ENCODE measurements at places on chromosomes 6 and 20.

DNA sequence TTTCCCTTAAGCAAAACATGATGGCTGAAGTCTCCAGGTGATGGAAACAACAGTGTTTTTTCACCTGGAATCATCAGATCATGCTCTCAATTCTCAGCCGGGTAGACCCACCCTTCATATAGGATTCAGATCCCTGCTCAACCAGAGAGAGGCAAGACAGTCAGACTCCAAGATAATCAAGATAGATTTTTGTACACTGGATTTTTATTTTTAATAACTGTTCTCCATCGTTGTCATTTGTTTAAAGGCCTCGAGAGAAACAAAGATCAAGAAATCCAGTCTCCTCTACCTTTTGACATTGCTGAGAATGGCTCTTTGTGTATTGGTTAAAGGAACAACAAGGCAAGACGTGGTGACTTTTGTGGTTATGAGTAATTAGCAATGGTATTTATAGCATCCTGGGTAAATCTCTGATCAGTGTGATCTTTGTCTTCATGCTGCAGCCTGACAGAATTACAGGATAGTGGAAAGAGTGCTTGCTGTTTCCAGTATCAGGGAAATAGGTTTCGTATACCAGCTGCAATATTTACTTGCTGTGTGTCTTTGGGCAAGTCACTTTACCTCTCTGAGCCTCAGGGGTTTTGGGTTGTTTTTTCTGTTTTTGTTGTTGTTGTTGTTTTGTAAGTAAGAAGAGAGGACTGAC is 29.9 kb downstream of the ID4 start:
- DNase-seq = peak; percentile 64

DNA sequence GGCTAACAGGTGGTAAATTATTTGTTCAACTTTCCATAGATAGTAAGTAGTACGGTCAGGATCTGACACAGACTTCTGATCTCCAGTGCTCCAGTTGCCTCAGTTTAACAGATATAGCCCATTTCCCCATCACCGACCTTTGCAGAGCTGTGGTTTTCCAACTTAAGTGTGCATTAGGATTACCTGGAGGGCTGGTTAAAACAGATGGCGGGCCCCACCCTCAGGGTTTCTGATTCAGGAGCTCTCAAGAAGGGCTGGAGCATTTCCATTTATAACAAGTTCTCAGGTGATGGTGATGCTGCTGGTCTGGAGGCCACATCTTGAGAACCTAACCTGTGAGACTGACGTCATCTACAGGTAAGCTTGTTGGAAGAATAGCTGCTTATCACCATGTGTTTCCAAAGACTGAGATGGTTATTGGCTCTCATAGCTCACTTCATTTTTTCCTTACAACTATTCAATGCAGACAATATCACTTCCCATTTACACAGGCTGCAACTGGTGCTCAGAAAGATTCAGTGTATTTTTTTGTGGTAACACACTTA is 360.1 kb upstream of the CHD6 start:
- no peak for DNase-seq

- no peak for DNase-seq
These were observed 564.3 kb upstream of the MARCKS start for GRCh38 chr6:113292646-113293422.

- no peak for DNase-seq
These were observed 70.1 kb downstream of the RNF144B start for GRCh38 chr6:18457065-18457737.

DNA sequence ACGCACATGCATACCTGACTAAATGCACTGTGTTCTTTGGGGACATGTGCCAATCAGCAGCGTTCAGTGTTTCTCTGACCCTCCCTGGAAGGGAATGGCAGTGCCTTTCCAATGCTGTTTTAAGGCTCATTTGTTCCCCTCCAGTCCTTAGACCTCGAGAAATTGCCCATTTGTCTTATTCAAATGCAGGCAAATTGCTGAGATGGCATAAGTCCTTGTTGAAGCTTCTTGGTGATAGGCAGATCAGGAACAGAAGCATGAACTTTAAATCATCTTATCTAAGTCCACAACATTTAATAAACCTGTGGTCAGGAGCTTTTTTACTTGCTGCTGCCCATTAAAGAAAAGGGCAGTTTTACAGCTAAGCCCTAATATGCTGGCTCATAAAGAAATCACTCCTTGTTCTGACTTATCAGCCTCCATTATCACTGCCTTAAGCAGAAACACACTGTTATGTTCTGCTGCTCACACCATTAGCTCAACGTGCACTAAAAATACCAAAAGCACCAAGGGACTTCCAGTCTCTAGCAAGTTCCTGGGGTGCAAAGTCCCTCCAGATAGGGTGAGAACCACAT is 112.9 kb upstream of the LRFN2 start:
- no peak for DNase-seq

DNA sequence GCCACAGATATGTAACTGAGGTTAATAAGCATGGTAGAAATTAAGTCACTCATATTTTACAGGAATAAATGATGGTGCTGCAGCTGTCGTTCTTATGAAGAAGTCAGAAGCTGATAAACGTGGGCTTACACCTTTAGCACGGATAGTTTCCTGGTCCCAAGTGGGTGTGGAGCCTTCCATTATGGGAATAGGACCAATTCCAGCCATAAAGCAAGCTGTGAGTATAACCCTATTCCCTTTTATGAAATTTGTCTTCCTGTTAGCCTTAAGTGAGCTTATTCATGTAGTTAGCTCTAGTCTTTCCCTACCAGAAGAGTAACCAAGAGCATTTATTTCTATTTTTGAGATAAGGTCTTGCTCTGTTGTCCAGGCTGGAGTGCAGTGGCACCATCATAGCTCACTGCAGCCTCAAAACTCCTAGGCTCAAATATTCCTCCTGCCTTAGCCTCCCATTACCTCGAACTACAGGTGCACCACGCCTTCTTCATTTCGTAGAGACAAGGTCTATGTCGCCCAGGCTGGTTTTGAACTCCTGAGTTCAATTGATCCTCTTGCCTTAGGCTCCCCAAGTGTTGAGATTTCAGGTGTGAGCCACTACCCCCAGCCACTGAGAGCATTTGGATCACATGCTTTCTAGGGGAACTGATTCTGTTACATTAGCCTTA is 12.0 kb downstream of the TCP1 start:
- DNase-seq = no peak

DNA sequence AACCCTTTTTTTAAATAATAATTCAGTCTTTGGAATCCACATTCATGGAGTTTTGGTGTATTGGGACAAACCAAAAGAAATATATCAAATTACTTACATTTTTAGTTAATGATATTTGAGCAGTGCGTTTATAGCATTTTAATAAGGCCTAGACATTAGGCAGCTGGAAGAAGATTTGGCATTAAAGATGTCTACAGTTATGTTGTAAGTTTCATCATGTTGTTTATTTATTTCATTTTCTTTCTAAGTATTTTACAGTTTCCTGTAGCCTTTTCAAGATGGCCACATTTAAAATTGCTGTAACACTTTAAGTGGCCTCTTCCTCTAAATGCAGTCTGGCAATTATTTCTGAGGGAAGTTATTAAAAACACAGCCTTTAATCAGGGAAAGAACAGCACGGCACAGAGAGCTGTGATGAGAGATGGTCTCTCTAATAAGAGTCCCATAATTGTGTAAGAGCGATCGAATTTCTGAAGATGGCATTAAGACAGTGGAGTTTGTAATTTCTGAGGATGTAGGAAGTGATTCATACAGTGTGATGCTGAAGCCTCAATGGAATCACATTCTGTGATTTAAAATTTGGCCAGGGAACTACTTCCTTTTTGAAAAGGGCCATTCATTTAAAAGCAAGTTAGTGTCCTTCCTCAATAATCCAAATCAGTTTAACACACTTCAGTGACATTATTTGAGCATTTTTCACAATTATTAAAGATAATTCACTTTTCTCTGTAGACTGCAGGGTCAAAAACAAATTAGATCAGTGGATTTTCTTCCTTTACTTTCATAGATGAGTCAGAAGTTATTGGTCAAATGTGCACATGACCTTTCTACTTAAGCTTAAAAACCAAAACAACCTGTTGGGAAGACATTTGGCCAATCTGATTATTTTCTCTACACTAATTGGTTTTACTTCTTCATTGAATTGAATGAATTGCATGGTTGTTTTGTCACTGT is 52.4 kb upstream of the EDN3 start:
- DNase-seq = no peak

DNA sequence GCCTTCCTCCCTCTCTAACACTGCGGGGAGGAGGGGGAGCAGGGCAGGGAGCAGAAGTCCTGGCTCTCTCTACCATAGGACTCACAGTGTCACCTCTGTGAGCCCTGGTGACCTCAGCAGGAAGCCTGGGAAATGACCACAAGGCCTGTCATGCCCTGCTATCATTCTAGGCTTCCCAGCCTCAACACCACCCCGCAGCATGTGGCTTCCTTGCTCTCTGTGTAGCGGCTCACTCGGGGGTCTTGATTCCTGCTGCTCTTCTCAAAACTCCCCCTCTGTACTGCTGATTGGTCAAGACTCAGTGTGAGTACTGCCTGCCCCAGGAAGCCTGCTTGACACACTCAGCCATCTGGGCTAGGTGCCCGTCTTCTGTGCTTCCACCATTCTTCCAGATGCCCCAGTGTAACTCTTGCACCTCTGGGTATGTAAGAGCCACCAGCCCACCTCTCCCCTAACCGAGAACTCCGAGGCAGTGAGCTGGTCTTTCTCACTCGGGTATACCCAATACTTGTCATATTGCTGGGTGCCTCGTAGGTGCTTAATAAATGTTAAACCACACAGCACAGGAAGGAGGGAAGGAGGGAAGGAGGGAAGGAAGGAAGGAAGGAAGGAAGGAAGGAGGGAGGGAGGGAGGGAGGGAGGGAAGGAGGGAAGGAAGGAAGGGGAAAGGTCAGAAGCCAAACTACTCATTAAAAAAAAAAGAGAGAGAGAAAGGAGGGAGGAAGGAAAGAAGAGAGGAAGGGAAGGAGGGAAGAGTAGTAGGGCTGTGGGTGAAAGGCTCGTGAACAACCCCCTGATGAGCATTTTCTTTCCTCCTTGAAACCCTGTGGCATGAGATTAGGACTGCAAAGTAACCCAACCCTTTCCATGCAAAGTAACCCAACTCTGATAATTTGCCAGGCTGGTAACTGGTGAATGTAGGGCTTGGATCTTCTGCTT is 5.0 kb downstream of the MDFI start:
- DNase-seq = no peak

DNA sequence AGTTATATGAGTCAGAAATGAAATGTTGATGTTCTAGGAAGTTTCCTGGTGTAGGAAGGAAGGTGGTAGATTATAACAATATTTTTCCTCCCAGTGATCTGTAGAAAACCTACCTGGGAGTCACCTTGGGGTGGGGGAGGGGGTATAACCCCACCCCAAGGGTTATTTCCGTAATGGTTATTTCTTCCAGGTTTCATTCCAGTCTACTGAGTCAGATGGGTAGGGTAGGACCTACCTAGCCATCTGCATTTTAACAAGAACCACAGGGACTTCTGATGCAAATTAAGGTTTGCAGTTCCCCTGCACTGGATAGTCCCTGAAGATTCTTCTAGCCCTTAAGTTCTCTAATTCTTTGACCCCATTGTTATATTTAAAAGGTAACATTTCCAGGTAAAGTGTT is 88.9 kb downstream of the ARMC2 start:
- no peak for DNase-seq

GRCh38 chr6:162345051-162345511 is 382.5 kb downstream of the PRKN start:
- peak; percentile 2 for DNase-seq

DNA sequence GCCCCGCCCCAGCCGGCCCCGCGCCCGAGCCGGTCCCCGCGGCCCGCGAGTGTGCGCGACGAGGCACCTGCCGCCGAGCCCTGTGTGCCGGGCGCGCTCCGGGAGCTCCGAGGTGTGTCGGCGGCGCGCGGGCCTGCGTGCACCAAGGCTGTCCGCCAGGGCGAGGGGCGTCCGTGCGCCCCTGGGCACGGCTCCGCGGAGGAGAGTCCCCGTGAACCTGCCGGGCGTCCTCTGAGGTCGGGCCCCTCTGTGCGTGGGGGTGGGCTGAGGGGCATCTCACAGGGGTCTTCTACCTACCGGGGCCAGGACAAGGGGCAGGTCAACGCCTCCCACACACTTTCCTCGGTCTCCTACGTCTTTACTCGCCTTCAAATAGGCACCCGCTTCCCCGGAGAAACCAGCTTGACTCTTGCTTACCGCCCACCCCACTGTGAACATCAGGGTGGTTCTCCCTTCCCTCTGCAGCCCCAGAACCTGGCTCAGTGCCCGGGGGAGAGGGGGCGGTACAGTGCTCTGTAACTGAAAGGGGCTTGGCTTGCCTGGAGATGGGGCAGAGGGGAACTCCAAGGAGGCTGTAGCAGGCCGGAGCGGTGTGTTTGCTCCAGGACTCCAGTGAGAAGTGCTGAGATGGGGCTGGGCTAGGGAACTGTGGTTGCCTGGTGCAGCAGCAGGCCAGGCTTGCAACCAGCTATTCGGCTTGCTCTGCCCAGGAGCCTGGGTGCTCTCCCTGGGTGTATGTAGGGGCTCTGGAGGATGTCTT is at the start of gene SAMD10:
Gene SAMD10, minus strand, starts transcription at position 86 of the 760 bp plus-strand sequence. CDS start 175 bp downstream, outside the sequence.
- DNase-seq = no peak

DNA sequence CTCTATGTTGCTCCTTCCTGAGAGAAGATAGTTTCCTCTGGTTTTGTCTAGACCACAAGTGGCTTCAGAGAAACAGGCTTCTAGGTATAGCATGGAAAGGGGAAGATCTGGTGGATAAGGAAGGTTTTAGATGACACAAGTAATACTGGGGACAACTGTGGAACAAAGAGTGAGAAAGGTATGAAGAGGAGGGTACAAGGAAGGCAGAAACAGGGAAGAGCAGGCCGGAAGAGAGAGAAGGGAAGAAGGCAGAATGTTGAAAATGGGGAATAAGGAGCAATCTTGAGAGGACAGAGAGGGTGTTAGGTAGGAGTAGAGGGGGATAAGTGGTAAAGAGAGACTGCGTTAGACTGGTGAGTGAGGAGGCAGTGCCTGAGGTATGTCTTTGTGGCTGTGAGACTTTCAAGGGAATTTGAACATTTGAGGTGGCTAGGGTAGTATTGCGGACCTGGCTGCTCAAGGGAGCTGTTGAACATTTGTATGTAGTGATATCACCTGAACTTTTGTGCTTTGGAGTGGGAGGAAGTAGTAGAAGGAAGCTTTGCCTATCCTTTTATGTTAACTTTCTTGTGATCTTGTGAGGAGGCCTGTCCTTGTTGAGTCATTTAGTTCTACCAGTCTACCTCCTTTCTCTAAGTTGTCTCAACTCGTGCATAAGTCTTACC is 69.5 kb downstream of the FOXO3 start:
- DNase-seq = no peak
